CD4-positive, alpha-beta T cell treated with Interleukin-1 beta for 1 hour (primary cell): ENCODE measurements at places on chromosomes 5 and 9.

GRCh38 chr9:135858491-135859185 is 48.7 kb downstream of the CAMSAP1 start:
- DNase-seq: no peak

DNA sequence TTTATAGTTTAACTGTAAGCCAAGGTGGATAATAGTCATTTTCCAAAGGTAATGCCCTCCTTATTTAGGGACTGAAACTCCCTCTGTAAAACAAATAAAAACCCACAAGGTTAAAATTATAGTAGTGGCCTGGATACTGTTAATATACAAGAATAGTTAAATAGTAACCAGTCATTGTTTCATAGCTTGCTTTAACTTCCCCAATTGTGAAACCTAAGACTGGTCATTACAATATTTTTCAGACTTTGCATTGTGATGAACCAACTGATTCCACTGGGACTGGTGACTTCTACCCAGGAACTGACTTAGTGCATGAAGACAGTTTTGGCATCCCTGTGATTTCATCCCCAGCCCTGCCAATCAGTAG is 162.6 kb downstream of the SMC2 start:
- no peak for DNase-seq

GRCh38 chr5:119327018-119327417 is 28.8 kb upstream of the TNFAIP8 start:
- no peak for DNase-seq

GRCh38 chr5:125214080-125214479 is 467.6 kb upstream of the ZNF608 start:
- DNase-seq: no peak

GRCh38 chr5:14009575-14009974 is 65.1 kb upstream of the DNAH5 start:
- no peak for DNase-seq

DNA sequence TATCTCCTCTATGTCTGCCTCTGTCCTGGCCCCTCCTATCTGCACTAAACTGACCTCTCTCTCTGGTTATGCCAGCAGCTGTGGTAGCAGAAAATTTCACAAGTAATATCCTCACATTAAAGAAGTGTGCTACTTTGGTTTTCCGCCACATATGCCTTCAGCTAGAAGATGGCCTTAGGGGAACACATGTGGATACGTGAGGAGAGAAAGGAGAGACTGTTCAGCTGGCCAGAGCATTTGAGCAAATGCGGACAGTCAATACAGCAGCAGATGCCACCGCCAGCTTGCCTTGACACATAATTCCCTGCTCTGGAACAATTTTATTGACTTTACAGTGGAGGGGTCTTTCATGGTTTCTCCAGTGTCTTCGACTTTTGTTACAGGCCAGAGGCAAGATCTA is 434.6 kb downstream of the TAF11L14 start:
- DNase-seq: no peak

DNA sequence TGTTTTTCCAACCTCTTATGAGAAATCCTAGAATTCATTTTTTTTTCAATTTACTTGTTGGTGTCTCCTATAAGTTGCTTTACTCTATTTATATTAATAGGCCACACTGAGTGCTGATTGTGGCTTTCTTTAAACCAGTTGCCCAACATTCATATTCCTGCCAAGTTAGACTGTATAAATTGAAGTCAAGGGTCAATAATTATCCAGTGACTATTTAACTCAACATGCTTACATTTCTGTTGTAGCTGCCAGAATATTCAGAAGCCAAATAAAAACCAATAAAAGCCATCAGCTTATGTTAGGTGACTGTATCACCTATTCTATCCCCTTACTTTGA is 169.0 kb downstream of the PTPRD start:
- DNase-seq: no peak

GRCh38 chr9:71518045-71518827 is 250.1 kb downstream of the CEMIP2 start:
- no peak for DNase-seq

DNA sequence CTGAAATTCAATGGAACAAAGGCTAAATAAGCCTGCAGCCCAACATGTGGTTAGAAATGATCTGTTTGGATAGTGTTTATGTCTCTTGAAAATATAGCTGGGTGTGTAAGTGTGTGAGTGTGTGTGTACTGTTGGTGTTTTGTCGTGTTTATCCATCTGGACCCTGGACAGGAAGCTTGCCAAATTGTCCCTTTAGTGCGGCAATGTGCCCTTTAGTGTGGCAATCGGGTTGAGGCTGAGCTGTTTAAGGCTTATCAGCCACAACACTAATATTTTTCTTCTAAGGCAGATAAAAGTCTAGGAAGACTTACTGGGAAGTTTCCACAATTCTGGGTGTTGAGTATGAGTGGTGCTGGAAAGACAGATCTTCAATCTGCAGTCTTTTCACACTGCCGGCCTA is 180.2 kb downstream of the YTHDC2 start:
- no peak for DNase-seq

- DNase-seq: no peak
Measured at GRCh38 chr9:2489838-2490314, 131.7 kb upstream of the VLDLR start.

DNA sequence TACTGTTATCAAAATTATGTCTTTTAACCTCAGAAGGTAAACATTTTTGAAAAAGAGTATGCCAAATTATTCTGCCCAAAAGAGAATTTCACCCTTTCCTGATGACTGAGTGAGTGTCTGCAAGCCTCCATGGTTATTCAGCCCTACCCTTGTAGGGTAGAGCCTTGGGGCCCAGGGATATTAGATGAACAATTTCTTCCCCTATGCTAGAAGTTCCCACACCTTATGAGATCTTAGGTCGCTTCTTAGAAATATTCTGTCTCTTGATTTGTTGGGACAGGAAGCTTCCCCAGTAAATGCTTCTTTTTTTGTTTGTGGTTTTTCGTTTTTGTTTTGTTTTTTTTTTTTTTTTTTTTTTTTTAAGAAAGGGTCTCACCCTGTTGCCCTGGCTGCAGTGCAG is 3.1 kb downstream of the CRB2 start:
- no peak for DNase-seq

DNA sequence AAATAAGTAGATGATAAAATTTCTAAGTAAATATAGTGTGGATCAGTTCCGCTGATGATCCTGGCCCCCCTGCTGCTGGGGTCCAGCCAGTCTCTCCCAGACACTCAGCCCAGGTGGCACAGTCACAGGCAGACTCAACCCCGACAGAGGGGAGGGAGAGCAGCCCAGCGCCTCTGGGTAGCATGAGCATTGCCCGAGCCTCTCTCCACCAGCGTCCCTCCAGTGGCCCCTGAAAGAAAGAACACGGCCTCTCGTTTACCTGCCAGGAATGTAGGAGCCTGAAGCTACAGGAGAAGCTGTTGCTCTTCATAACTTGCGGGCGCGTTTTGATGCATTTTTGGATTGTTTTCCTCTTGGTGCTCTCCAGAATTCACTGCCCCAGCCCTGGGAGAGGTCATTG is 68.8 kb upstream of the ICE1 start:
- no peak for DNase-seq

GRCh38 chr5:43661102-43661501 is 58.1 kb downstream of the NNT start:
- DNase-seq: no peak

- DNase-seq: no peak
Measured at GRCh38 chr5:164000819-164001218, 495.4 kb downstream of the MAT2B start.
